ENCODE measurements at places on chromosomes 6 and 20. TPM values are rescaled to one million over a fixed set of nuclear protein-coding genes. Genes with fewer than 3 reads are reported as not detected.

C2 gene
- 5.1 TPM for total RNA-seq

EMILIN3 gene
- total RNA-seq, result 0.51 TPM

COL11A2 gene
- total RNA-seq, result 1.7 TPM

CTSZ gene
- 157 TPM for total RNA-seq

THBS2 gene
- 28.8 TPM for total RNA-seq

HLA-DRA gene
- total RNA-seq, result 94.0 TPM

MAS1 gene
- total RNA-seq, result 0.03 TPM

SOX12 gene
- 10.6 TPM for total RNA-seq

ZNF335 gene
- 8.5 TPM for total RNA-seq

APCDD1L gene
- 1.4 TPM for total RNA-seq

HFE gene
- 2.4 TPM for total RNA-seq

HLA-DRB5 gene
- 14.0 TPM for total RNA-seq

MYO6 gene
- 7.0 TPM for total RNA-seq

OR2J3 gene
- not detected for total RNA-seq

GRCh38 chr6:144068794-144069193 lies 26.6 kb downstream of the SF3B5 start:
- DNase-seq, result no peak

GRCh38 chr6:129575378-129576118 lies 134.4 kb downstream of the ARHGAP18 start:
- no peak for DNase-seq

DNA sequence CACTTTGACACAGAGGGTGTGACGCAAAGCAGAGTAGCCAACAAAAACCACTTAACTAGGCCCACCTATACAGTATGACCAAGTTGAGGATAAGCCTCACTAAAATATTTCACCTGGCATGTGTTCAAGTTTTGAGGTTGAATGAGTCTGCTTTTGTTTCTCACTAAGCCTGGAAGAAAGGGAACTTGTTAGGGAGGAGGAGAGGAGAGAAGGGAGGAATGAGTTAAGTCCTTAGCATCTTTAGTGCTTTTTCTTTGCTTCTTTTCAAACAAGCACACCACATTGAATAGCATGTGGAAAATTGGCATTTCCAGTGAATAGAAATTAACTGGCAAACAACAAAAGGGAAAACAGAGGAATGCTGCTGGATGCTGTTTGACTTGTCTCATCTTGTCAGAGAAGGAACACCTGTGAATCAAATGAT lies 461.9 kb downstream of the GJA1 start:
- DNase-seq, result no peak

- DNase-seq, result no peak
Measured at GRCh38 chr20:37898233-37899104, 4.5 kb upstream of the VSTM2L start.

GRCh38 chr6:18347021-18347577 lies 40.1 kb upstream of the RNF144B start:
- DNase-seq, result no peak

GRCh38 chr6:51678905-51679620 lies 408.4 kb downstream of the PKHD1 start:
- no peak for DNase-seq

- DNase-seq, result no peak
Measured at GRCh38 chr6:53042112-53042511, 23.1 kb upstream of the FBXO9 start.

- DNase-seq, result no peak
Measured at GRCh38 chr20:11861479-11861878, 56.2 kb upstream of the BTBD3 start.

- DNase-seq, result no peak
Measured at GRCh38 chr20:48031122-48031521, 245.8 kb upstream of the SULF2 start.

GRCh38 chr20:6509374-6509773 lies 258.1 kb upstream of the BMP2 start:
- DNase-seq, result no peak

- no peak for DNase-seq
Measured at GRCh38 chr6:94645191-94645590, 932.1 kb upstream of the MANEA start.

DNA sequence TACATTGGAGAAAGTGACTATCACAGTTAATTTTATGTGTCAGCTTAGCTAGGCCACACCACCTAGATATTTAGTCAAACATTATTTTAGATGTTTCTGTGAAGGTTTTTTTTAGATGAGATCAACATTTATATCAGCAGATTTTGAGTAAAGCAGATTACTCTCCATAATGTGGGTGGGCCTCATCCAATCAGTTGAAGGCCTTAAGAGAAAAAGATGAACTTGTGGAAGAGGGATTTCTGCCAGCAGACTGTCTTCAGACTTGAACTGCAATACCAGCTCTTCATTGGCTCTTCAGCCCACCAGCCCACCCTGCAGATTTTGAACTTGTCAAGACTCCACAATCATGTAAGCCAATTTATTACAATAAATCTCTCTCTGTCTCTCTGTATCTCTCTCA lies 25.1 kb upstream of the FBXO30 start:
- DNase-seq, result no peak

GRCh38 chr20:7765221-7765620 lies 175.0 kb downstream of the HAO1 start:
- no peak for DNase-seq

GRCh38 chr20:53677447-53678314 lies 84.0 kb upstream of the ZNF217 start:
- DNase-seq, result no peak

DNA sequence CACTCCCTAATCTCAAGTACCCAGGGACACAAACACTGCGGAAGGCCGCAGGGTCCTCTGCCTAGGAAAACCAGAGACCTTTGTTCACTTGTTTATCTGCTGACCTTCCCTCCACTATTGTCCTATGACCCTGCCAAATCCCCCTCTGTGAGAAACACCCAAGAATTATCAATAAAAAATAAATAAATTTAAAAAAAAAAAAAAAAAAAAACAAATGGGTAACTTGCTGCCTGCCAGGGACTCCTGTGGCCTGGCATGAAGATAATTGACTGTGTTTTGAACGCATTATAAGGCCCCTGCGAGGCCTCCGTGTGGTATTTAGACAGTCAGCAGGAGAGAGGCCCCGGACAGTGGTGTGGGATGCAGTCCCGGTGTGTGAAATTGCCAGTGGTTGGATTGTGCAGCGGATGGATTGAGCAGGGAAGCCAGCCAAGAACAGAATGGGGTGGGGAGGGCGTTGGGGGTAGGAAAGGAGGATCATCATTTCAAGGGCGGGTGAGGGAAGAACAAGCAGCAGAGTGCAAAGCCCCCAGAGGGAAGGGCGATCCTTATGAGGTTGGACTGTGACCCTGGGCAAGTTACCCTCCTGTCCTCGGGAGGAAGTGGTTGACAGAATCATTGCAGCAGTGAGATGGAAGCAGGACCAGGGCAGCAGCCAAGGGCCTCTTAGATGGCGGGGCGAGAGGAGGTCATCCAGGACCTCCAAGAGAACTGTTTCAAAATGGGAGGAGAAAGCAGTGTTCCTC lies 43.3 kb downstream of the PPARD start:
- DNase-seq, result no peak

DNA sequence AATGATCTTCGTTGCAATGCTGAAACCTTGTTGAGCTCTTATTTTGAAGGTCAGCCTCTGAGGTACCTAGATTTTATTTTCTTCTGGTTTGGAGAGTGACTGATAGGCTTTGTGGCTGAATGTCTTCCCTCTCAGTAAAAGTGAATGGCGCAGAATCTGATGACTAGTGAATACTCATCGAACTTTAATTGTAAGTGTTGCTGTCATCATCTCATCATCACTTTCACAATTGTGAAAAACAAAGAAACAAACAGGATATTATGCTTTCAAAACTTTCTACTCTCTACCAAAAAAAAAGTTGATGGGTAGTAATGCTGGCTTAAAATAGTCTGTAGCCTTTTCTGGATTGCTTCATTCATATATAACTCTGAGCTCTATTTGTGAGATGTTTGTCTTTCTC lies 239.5 kb upstream of the RAB32 start:
- no peak for DNase-seq

- DNase-seq, result no peak
Measured at GRCh38 chr6:63452125-63452524, 120.2 kb upstream of the LOC128125822 start.

GRCh38 chr20:25573288-25574251 lies 11.8 kb downstream of the NINL start:
- DNase-seq, result no peak

GRCh38 chr20:13312300-13312699 lies 91.2 kb downstream of the ISM1 start:
- no peak for DNase-seq

GRCh38 chr20:63070771-63071540 lies 64.2 kb upstream of the BHLHE23 start:
- DNase-seq, result no peak

GRCh38 chr6:87803791-87804190 lies 101.8 kb upstream of the AKIRIN2 start:
- no peak for DNase-seq

GRCh38 chr6:132131351-132131750 lies 180.2 kb upstream of the CCN2 start:
- DNase-seq, result no peak

GRCh38 chr20:3239026-3239866 lies at the start of gene SLC4A11:
Gene SLC4A11, minus strand, starts transcription at chr20:3239190. Its CDS starts 53 bp downstream, at chr20:3239137.
- peak; percentile 83 for DNase-seq

GRCh38 chr6:37210313-37210968 lies 40.5 kb downstream of the PIM1 start:
- DNase-seq, result no peak

- DNase-seq, result no peak
Measured at GRCh38 chr6:166736634-166737033, 109.6 kb upstream of the RPS6KA2 start.

- no peak for DNase-seq
Measured at GRCh38 chr6:19934996-19935591, 97.9 kb downstream of the ID4 start.

DNA sequence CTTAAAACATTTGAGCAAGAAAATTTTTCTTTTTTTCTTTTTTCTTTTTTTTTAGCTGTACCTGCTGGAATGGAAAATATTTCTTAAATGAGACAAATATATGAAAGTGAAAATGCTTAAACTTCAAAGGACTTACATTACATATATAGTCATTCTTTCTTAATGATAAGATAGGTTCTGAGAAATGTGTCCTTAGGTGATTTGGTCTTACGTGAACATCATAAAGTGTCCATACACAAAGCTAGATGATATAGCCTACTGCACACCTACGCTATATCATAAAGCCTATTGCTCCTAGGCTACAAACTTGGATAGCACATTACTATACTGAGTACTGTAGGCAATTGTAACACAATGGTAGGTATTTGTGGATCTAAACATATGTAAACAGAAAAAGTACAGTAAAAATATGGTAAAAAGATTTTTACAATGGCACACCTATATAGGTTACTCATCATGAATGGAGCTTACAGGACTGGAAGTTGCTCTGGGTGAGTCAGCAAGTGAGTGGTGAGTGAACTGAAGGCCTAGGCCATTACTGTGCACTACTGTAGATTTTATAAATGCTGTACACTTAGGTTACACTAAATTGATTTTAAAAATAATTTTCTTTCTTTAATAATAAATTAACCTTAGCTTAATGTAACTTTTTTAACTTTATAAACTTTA lies 54.6 kb downstream of the RPP21 start:
- DNase-seq, result no peak
